ENCODE measurements at places on chromosomes 5 and 9.

GRCh38 chr5:10220248-10220647 lies 29.4 kb downstream of the ATPSCKMT start:
- no peak for DNase-seq

- DNase-seq = no peak
These were observed 4.0 kb upstream of the NIPSNAP3A start for GRCh38 chr9:104743376-104743985.

GRCh38 chr9:19999491-20000057 lies 210.7 kb upstream of the SLC24A2 start:
- peak; percentile 46 for DNase-seq

GRCh38 chr9:116476935-116477381 lies 210.1 kb upstream of the TRIM32 start:
- no peak for DNase-seq

GRCh38 chr5:93100976-93101375 lies 480.0 kb downstream of the NR2F1-AS1 start:
- no peak for DNase-seq

DNA sequence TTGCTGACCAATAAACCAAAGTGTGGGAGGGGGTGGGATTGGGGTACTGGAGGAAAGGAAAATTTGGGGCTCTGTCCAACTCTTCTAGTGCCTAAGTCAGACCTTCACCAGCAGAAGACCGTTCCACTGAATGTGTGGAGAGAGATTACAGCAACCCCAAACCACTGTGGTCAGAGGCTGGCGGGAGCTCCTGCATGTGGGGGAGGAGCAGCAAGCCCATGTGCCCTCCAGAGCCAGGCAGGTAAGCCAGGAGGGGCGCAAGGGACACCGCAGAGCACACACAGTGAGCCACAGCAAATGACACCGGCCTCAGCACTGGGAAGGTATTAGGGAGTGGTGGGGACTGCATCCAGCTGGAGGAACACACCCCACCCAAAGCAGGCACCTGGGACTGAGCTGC lies 62.9 kb downstream of the SMIM23 start:
- DNase-seq = no peak

DNA sequence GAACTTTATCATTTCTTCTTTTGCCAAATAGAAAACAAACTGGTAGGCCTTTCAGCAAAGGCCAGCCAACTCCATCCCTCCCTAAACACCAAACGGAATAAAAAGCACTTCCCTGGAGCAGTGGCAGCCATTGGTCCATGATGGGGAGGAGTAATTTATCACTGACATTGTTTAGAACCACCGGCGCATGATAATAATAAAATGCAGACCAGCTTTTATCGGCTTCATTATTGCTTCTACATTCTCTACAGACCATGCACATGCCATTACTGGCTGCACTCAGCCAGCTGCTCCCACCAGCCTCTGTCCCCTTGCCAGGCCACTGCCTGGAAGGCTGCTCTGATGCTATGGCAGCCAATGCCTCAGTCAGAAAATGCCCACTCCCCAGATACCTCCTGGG lies 45.9 kb downstream of the ABCA1 start:
- DNase-seq = no peak

DNA sequence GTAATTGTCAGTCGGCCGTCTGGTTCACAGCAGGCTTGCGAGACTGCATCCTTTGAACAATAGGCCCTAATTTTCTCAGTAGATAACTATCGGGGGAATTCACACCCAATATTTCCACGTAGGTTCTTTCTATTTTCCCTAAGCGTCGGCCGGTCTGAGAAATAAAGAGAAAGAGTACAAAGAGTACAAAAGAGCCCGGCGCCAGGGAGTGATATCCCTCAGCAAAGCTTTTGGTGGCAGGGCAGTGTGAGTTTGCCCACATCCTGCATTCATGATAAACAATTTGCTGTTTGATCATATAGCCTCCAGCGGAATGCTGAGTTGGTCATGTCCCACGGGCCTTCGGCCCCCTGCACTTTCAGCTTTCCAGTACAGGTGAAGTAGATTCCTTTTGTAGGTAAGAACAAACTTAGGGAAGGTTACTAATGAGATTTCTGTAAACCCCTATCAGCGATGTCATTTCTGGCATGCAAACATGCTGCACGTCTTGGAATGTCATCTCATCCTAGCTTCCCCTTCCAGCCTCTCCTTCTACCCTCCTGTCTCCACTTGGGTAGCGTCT lies 4.7 kb upstream of the PTGR1 start:
- DNase-seq = no peak

DNA sequence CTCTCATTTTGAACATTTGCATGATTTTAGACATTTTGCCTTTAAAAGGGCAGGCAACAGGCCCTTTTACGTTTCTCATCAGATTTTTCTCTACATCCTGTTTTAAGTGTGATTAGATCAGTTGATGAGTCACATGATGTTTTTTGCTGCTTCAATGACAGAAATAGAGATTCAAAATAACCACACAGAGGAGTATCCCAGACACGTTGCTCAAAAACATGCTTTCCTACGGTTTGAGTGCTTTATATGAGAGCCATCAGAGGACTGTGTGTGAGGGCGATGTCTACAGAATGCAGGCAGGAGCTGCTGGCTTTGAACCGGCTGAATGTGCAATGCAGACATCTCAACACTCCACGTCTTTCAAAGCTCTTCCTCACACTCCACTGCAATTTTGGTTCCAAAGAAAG lies 42.1 kb downstream of the OTULIN start:
- DNase-seq = no peak

- DNase-seq = no peak
These were observed 9.2 kb downstream of the JADE2 start for GRCh38 chr5:134534726-134535110.

GRCh38 chr5:148831590-148832565 lies 5.5 kb downstream of the ADRB2 start:
- DNase-seq = no peak

- DNase-seq = no peak
These were observed 200.4 kb downstream of the LRRC70 start for GRCh38 chr5:62779010-62779422.

GRCh38 chr9:72772661-72773060 lies 180.2 kb downstream of the ALDH1A1 start:
- no peak for DNase-seq

GRCh38 chr5:37771203-37771611 lies 68.6 kb downstream of the GDNF start:
- no peak for DNase-seq

GRCh38 chr5:4802044-4802443 lies 338.1 kb upstream of the ADAMTS16 start:
- DNase-seq = no peak

- no peak for DNase-seq
These were observed 289.7 kb downstream of the OSTF1 start for GRCh38 chr9:75378036-75378435.

GRCh38 chr5:127001621-127002296 lies 28.6 kb downstream of the MARCHF3 start:
- no peak for DNase-seq

DNA sequence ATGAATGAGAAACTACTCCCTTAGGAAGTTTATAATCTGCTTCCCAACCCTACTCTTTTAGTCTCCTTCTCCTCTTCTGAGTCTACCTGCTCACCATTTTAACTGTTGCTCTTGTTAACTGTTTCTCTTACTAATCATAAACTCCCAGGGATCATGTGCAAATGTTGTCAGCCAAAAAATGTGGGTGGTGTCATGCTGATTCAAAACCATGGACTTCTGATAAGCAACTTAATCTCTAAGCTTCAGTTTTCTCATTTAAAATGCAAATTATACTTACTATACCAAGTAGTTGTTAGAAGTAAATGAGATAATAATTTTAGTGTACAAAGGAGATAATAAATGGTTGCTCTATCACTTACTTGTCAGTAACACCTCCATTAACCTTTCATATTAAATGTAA lies 45.9 kb upstream of the TLX3 start:
- no peak for DNase-seq

DNA sequence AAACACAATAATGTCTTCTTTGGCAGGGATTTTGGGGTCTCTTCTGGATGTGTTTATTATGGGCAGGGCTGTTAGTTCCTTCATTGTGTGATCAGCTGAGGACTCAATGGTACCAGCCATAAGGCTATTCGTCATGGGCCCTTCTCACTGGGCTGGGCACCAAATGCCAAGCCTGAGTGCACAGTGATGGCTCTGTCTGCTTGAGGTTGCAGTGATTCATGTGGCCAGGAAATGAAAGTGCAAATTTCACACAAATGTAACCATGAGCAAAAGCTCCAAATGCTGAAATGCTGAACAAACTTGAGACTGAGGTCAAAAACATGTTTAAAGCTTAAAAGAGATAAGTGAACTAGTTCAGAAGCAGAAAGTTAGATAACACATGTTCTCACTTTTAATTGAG lies 191.0 kb downstream of the TARS1 start:
- DNase-seq = no peak

GRCh38 chr5:126219616-126220015 lies 203.6 kb upstream of the GRAMD2B start:
- no peak for DNase-seq

- no peak for DNase-seq
These were observed 21.0 kb downstream of the ANKH start for GRCh38 chr5:14850419-14851049.

- no peak for DNase-seq
These were observed 16.9 kb upstream of the TMEM250 start for GRCh38 chr9:136135326-136136126.

DNA sequence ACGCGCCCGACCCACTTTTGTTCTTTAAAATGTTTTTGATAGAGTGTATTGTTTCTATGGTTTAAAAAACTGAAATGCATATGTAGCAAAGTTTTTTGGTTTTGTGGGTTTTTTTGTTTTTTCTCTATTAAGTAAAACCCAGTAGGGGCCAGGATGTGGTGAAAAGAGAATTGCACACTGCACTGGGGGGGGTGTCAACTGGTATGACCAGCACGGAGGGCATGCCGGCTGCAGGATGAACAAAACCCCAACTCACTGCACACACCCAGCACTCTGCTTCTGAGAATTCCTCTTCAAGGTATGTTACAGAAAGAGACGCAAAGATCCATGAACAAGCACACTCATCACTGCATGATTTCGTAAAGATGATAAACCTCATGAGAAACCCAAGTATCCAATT lies 75.0 kb downstream of the STK10 start:
- DNase-seq = peak; percentile 49

DNA sequence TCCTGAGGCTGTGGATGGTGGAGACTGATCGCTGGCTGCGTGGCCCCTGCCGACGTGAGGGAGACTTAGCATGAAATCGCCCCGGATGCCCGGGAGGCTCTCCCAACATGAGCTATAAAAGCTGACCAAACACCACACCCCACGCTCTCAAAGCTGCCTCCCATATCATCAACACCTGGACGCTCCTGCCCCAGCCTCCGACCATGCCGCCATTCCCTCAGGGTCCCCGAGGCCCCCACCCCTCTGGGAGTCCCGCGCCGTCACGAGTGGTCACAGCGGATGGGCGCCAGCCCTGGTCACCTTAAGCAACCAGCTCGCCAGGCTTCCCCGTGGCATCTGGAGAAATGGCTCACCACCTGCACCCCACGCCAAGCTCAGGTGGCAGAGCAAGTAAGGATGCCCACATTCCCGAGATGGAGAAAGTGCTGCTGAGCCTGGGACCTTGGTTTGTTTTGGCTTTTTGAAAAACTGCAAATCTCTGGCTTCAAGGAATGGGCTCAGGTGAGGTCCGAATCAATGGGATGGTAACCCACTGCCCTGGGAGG lies 196.0 kb downstream of the MED10 start:
- no peak for DNase-seq

- no peak for DNase-seq
These were observed 2.2 kb upstream of the STOML2 start for GRCh38 chr9:35105126-35105525.

DNA sequence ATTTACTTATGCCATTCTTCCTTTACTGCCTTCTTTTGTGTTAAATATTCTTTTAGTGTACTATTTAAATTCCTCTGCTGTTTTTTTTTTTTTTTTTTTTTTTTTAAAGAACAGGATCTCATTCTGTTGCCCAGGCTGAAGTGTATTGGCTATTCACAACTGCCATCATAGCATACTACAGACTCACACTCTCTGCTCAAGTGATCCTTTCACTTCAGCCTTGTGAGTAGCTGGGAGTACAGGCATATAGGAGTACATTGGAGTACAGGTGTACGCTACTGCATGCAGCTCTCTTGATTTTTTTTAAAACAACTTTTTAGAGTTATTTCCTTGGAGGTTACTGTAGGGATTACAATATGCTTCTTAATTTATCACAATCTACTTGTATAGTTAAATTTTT lies 56.1 kb downstream of the NIPBL start:
- DNase-seq = no peak

DNA sequence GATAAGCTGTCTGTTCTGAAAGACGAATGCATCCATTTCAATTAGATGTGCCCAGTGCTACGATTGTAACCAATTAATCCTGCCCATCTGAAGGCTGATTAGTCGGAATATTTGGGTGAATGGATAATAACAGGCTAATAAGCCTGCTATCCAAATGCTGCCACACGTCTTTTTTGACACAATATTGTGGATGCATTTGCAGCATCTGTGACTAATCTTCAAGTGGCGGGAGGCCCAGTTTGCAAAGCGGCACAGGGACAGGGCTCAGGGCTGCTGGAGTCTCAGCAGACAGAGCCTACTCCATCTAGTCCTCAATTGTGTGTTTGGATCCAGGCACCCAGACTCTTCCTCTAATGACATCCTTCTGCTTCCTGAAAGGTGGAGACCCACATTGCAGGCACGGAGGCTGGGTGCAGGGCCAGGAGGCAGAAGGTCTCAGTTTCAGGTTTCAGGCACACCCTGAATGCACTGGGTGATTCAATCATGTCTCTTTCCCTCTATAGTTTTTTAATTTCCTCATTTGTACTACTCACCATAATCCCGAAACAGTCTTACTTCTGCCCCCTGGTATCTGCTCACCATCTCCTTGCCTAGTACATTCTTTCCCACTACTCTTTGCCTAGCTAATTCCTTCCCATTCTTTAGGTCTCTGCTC lies 169.6 kb downstream of the ASTN2 start:
- DNase-seq = no peak

DNA sequence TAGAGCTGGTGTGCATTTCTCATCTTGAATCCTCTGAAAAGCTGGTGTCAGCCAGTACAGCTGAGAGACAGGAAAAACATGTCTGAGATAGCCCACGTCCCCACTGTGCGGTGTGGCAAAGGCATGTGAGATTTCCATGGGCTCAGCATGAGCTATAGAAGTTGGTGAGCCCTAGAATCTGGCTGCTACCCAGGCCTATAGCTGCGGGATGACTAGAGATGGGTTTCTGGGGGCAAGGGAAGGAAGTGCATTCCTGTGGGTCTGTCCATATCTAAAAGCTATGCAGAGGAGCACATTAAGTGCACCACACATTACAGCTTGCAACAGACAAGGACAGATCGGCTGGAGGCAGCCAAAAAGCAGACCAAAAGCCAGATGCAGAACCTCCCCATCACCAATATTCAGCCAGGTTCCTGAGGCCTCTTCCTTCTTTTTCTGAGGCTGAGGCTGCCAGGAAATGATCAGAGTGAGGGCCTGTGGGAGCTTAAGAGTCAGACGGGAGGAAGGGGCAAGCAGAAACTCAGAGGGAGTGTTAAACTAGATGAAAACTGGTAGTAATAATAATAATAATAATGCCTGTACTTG lies 55.8 kb upstream of the RANBP3L start:
- no peak for DNase-seq

DNA sequence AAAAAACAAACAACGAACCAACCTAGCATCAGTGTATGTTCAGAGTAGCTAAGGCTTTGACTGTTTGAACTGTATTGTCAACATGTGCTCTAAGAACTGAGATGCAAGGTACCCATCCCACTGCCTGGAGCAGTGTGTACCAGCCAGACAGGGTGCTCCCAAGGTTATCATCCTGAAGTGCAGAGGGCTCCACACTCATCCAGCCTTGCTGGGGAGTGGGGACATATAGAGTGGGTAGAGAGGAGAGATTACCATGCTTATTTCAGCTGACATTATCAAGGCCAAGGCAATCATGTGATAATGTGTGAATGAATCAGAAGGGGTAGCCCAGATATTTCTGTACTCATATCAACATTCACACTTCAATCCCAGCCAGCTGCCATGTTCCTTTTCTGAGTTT lies 68.7 kb upstream of the ZNF622 start:
- DNase-seq = no peak

Data from activated naive CD4-positive, alpha-beta T cell treated with anti-CD3 and anti-CD28 coated beads, Interleukin-2, amount 50 U/mL, for 16 hours (primary cell).